ENCODE measurements at places on chromosomes 4 and X.

- peak; percentile 25 for DNase-seq
Measured at GRCh38 chr4:33989820-33990443, 2254.4 kb downstream of the ARAP2 start.

GRCh38 chr4:118076958-118077766 lies 42.9 kb downstream of the NDST3 start:
- DNase-seq, result no peak

DNA sequence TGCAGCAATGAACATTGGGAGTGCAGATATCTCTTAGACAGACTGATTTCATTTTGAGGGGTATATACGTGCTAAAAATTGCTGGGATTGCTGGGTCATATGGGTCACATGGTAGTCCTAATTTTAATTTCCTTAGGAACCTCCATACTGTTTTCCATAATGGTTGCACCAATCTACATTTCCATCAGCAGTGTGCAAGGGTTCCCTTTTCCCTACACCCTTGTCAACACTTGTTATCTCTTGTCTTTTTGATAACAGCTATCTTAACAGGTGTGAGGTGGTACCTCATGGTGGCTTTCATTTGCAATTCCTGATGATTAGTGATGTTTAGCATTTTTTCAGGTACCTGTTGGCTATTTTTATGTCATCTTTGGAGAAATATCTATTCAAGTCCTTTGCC lies 57.0 kb downstream of the GPC3 start:
- no peak for DNase-seq

DNA sequence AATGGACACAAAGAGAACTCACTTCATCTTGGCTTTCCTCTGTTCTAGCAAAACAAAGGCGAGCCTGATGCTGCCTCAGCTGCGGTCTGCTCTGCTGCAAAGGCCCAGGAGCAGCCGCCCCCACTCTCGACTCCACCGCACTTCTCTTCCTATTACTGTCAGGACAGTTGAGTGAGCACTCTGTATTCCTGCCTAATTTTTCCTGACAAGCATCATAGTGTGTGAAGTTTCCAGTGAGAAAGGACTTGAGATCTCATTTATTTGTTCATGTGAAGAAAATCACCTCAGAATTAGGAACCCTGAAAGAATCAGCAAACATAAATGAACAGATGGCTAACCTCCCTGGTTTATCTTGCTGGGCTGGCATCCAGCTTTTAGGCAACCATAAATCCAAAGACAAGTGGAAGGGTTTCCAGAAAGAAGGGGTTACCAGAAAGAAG lies 15.6 kb downstream of the SCARB2 start:
- peak; percentile 33 for DNase-seq

DNA sequence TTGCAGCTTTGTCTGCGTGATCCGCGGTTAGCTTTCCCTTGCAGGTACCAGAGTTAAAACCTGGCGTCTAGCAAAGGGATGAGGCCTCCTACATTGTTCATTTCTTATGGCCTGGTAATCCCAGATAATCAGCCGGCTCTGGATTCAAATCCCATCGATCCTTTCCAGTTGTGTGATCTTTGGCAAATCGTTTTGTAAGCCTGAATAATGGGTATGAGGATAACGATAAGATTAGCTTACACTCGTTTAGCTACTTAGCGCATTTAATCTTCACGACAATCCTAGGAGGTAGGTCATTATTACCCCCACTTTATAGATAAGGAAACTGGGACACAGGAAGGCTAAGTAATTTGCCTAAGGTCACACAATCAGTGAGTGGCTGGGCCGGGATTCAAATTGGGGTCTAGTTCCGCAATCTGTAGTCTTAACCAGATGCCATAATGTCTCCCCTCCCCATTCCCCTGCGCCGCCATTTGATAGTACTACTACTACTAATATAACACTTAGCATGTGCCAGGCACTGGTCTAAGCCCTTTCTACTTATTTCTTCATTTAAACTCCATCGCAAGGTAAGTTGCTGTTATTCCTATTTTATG lies 1.7 kb upstream of the UBA1 start:
- no peak for DNase-seq

DNA sequence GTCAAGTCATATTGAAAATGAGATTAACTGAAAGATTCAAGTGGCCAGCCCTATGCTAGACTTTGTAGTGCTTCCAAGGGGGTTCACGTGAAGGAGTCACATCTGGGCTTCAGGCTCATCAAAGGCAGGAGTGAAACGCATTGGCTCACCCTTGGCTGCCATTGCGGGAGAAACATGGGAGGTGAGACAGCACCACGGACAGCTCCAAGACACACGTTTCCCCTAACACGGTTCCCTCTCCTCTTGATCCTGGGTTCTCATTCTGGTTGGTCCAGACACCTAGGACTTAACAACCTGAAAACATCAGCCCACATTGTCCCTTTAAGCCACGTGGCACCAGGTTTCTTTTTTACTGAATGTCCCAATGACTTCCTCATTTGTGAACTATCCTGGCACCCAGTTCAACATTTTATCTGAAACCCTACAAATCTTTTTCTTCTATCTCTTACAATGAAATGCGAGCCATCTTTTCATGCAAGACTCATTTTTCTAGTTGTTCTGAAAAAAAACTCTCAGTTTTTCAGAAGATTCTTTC lies 279.0 kb upstream of the VCX3A start:
- no peak for DNase-seq

- no peak for DNase-seq
Measured at GRCh38 chrX:643911-644303, 13.3 kb downstream of the SHOX start.

DNA sequence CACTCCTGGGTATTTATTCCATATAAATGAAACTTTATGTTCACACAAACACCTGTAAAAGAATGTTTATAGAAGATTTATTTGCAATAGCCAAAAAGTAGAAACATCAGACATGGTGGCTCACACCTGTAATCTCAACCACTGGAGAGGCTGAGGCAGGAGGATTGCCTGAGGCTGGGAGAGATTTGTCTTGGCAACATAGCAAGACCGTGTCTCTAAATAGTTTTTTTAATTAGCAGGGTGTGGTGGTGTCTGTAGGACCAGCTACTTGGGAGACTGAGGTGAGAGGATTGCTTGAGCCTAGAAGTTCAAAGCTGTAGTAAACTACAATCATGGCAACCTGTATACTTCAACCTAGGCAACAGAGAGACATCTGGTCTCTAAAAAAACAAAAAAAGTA lies 27.7 kb upstream of the NFKB1 start:
- DNase-seq, result no peak

GRCh38 chr4:180314972-180315371 lies 1928.2 kb upstream of the TENM3 start:
- DNase-seq, result no peak

DNA sequence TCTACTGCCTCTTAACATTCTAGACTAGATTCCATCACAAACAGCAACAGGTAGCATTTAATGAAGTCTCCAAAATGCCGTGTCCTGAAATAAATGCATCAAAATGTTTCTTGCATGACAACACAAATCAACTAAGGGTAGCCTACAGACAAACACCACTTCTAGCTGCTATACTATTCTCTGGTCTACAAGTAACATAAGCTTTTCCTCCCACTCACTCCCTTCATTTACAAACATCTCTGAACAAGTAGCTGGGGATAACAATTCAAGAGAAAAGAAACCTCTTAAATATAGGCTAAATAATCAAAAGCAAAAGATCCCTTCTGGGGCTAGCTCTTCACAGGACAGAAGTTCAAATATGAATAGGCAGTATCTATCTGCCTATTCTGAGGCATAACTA lies 20.8 kb downstream of the PPP3CA start:
- DNase-seq, result no peak

DNA sequence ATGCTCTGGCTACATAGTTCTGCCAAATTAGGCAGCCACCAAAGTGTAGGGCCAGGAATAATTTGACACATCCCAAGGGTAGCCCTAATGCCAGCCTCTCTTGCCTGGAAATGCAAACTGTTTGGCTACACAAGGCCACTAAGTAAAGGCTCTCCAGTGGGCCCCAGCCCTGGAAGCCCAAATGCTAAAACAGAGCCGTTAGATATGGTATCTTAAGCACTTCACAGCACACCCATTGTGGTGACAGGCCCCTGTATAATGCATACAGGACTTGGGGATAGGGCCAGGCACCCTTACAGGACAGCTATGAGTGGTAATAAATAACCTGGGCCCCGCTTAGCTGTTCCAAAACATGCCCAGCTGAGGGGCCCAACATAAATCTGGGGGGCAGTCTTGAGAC lies 623.9 kb downstream of the BCOR start:
- no peak for DNase-seq

DNA sequence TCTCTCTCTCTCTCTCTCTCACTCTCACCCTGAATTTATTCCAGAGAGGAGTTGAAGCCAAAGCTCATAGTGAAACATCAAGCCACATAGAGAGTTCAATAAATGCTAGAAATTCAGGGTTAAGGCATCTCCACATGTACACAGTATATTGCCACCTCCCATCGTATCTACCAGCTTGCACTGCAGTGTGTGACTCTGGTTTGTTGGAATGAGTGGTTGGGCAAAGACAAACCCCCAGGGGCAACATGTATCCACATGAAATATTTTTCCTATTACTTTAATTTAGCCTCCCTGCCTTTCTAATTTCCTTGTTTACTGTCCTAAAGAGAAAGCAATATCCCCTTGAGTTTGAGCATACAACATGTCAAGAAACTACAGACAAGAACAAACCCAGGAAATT lies 247.3 kb downstream of the SPATA18 start:
- DNase-seq, result no peak

DNA sequence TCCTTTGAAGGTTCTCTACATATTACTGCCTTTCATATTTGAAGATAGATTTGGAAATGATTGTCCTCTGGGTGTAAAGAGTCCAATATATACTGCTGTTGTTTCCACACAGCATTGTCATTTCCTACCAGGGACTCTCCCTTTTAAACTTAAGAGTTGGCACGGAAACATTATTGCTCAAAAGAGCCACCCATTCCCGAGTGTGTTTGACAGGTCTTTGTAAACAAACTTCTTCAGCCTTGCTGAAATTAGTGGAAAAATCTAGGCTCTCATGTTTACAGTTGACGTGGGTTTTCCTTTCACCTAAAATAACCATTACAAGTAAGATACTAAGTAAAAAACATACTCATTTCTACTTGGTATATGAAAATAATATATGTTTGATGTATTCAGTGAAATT lies 111.4 kb upstream of the LIMCH1 start:
- DNase-seq, result no peak

DNA sequence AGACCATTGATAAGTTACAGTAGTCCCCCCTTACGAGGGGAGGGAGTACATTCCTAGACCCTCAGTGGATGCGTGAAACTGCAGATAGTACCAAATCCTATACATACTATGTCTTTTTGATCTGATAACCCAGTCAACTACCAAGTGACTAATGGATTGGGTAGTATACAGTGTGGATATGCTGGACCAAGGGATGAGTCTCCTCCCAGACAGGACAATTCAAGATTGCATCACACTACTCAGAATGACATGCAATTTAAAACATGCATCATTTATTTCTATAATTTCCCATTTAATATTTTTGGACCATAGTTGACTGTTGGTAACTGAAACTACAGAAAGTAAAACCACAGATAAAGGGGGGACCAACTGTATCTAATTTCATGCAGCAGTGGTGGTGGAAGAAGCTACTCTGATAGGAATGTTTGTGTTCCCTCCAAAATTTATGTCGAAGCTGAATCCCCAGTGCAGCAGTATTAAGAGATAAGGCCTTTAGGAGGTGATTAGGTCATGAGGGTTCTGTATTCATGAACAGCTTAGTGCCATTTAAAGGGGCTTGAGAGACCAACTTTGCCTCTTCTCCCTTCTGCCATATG lies 11.9 kb downstream of the HADH start:
- no peak for DNase-seq

DNA sequence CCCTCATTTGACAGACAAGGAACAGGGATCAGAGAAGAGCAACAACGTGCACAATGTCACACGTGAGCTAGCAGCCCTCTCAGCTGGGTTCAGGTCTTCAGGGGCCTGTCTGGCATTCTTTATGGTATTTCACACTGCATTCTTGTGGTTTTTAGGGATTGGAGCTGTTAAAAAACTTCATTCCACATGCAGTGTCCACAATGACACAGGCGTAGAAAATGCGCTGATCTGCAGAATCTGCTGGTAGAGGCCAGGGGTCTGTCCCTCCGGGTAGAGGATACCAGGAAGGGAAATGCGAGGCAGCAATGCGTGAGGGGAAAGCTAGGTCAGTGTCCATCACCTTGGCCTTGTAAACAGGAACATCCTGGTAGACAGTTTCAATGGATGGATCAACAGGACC lies 36.6 kb downstream of the MAP7D3 start:
- DNase-seq, result no peak

DNA sequence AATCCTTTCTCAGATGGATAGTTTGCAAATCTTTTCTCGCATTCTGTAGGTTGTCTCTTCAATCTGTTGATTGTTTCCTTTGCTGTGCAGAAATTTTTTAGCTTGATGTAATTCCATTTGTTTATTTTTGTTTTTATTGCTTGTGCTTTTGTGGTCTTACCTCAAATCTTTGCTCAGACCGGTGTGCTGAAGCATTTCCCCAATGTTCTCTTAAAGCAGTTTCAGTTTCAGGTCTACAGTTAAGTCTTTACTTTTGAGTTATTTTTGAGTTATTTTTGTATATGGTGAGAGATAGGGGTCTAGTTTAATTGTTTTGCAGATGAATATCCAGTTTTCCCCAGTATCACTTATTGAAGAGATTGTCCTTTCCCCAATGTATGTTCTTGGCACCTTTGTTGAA lies 18.2 kb upstream of the SLC25A14 start:
- no peak for DNase-seq

DNA sequence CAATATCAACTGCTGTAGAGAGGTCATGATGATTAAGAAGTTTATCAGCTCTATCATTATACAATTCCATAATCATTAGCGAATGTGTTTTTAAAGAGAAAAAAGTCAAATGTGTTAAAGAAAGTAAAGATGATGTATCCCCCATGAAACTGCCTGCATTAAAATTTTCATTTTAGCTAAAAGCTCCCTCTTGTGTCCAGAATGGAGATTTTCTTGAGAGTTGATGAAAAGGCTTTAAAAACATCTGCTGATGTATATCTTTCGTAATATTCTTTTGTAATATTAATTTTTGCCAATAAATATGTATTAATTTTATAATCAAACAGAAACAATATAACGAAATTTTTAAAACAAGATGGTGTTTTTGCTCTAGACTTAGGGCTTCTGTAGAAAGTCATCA lies 52.1 kb upstream of the LHFPL1 start:
- no peak for DNase-seq

GRCh38 chr4:75371915-75372314 lies 142.3 kb downstream of the RCHY1 start:
- DNase-seq, result no peak

All from NCI-H2081 treated with DMSO at 0.1 percent for 48 hours (cell line).